HL-60 (cell line): ENCODE measurements at places on chromosomes 16 and 17.

GRCh38 chr17:39166437-39167335 is 725 bp upstream of the ARL5C start:
- DNase-seq = peak; percentile 47

DNA sequence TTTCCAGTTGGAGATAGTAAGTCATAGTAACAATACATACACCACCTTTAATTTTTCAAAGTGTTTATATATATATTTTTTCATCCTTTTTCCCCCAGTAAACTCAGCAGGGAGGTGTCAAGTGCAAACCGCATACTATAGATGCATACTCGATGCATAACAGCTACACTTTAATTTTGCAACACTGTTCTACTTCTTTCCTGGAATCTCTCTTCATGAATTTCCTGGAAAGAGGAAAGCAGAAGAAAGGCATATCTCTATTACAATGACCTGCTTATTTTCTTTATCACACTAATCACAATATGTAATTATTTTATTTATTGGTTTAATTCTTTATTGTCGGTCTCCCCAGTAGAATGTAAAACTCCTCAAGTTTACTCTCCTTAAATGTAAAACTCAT is 140.0 kb downstream of the SNX11 start:
- DNase-seq = no peak

GRCh38 chr17:58246781-58247180 is 8.4 kb downstream of the LPO start:
- no peak for DNase-seq

- DNase-seq = peak; percentile 34
Measured at GRCh38 chr17:33968350-33969044, 286.6 kb upstream of the CCL2 start.

- DNase-seq = no peak
Measured at GRCh38 chr17:80408872-80409271, 6.1 kb upstream of the ENDOV start.
